ENCODE measurements at places on chromosomes 12 and 14.

DNA sequence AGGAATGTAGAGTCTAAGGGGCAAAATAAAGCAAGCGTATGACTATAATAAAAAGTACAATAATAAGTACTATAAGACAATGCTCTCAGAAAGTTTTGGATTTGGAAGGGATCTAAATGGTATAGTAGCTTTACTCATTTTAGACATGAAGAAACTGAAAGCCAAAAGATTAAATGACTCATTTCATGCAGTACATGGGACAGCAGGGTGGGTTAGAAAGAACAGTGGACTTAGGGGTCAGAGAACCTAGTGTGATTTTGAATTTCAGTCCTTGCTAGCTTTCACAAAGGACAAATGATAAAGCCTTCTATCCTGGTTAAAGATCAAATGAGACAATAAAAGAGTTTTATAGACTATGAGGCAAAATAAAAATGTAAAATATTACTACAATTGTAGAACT, 6.8 kb upstream of the LEMD3 start:
- no peak for DNase-seq

DNA sequence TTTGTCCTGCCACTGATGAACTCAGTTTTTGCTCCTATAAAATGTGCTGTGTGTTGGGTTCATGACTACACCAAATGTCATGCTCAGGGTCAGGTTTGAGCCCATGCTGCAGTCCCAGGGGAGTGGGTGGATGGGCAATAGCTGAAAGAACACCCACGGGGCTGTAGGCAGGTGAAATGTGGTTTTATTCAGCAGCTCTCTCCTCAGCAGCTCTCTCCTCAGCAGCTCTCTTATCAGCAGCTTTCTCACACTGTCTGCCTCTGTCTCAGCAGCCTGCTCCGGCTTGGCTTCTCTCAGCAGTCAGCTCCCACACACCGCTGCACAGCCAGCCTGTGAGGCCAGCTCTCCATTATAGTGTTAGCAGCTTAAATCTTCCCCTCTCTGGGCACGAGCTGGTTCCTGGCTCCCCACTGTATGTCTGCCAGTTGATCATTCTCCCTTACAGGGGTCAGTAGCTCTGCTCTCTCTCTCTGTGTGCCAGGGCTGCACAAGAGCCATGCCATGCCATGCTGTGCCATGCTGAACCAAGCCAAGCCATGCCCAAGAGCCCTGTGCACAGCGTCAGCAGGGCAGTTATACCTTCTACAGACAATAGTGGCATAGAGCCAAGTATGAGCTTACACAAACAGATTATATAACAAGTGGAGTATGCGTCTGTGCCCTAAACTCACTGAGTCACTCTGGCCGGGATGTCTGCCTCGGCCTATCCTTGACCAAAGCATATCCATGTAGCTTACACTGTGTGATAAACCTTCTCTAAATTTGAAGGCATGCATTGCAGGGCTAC, 303.3 kb upstream of the TMPO start:
- no peak for DNase-seq

GRCh38 chr12:125861299-125862281, 796.4 kb downstream of the AACS start:
- DNase-seq = no peak

- no peak for DNase-seq
Observed at GRCh38 chr12:46921764-46922133, 96.0 kb upstream of the SLC38A4 start.

- no peak for DNase-seq
Observed at GRCh38 chr12:64550755-64551154, 59.5 kb upstream of the RASSF3 start.

GRCh38 chr14:42228611-42229010, 621.9 kb downstream of the LRFN5 start:
- DNase-seq = no peak

GRCh38 chr12:90959538-90960139, 4.7 kb upstream of the CCER1 start:
- no peak for DNase-seq

DNA sequence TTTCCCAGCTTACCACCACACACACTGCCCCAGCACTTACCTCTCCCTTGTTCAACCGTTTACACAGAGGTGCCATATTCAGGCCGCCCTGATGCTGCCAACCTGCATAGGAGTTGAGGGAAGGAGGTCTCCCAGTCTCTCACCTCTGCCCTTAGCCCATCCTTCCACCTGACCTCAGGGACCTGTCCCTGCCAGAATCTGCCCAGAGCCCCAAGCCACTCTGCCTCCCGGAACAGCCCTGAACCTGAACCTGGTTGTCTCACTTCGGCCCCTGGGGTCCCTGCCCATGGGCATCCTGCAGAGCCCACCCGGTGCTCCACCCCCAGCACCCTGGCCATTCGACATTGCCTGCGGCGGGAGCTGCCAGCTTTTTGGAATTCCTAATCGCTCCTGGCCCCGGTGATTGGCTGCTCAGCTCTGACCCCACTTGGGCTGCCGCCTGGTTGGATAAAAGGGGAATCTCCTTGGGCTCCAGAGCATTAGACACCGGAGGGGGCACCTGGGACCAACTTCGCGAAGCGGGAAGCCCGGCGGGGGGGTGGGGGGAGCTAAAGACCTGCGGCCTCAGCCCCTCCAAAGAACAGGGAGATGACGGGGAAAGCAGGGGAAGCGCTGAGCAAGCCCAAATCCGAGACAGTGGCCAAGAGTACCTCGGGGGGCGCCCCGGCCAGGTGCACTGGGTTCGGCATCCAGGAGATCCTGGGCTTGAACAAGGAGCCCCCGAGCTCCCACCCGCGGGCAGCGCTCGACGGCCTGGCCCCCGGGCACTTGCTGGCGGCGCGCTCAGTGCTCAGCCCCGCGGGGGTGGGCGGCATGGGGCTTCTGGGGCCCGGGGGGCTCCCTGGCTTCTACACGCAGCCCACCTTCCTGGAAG, at the start of gene VSX2:
Gene VSX2 (plus strand): TSS at position 476 of the 874 bp plus-strand sequence. CDS start 113 bp downstream, at position 589.
- DNase-seq = no peak

DNA sequence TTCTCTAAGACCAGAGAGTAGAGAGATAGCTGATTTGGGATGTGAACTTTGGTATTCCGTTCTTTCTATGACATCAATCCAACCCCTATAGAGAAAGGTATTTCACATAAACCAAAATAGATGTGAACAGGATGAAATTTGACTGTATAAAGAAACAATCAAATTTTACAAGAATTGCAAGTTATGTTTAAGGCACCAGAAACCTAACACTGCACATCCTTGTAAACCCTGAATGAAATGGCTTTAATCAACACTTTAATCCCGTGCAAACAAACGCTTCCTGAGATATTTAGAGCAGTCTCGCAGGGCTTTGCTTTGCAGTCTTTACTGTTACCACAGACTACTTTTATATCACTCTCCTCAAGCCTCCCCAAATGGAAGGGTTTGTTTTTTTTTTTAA, 125.1 kb downstream of the APAF1 start:
- no peak for DNase-seq

GRCh38 chr12:6038160-6038559, 86.3 kb downstream of the VWF start:
- peak; percentile 18 for DNase-seq

- peak; percentile 53 for DNase-seq
Observed at GRCh38 chr14:100383727-100384158, 60.6 kb downstream of the SLC25A47 start.

DNA sequence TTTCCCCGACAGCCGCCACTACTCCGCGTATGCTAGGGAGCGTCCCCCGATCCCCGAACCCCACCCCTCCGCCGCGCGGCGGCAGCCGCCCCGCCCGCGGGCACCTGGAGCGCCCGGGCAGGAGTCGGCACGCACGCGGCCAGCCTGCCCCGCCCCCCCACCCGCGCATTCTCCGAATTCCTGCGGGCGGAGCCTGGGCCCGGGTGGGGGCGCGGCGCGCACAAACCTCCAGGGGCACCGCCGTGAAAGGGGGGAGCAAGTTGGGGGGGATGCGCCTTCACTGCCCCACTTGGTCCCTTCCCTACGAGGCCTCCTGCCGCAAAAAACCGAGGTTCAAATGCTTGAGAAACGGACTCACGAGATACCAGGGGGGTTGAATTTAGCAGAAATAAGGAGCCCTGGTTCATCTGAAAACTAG, 1.7 kb downstream of the AJUBA start:
- no peak for DNase-seq

DNA sequence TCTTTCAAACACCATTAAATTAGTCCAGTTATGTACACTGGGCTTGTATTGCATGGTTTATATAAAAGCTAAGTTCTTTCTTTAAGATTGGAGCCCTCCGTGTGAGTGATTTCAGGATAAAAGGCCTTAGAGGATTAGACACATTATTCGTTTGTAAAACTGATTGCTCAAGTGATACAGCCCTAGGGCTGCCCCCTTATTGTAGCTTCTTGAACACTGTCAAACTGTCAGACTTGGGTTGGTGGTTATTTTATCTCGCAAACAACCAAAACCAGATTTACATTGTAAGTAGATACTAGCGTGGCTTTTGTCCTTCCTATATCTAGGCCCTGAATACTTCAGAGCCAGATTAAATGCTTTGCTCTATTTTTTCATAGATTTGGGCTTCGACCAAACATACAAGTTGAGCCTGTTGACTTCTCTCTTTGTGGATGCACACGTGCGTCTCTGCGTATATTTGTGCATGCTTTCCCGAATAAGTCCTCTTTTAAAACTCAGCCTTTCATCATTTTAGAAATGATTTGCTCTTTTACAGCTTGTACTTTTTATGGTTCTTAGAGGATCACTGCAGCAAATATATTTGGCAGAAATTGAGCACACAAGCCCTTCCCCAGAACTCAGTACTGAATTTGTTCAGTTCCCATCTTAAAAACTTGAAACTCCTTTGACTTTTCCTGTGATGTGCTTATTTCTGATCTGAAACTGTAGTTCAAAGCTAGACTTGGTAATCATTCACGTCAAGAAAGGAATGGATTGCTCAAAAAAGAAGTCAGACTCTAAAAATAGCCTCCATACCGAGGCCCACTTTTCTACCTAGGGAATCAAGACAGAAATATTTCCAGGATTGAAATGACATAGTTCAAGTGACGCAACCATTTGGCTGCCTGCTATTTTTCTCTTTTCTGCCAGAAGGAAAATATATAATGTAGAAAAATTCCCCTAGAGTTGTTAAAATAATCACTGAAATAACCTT, 129.5 kb downstream of the ETV6 start:
- DNase-seq = no peak

- no peak for DNase-seq
Observed at GRCh38 chr12:46227616-46228015, 41.2 kb downstream of the SLC38A1 start.

DNA sequence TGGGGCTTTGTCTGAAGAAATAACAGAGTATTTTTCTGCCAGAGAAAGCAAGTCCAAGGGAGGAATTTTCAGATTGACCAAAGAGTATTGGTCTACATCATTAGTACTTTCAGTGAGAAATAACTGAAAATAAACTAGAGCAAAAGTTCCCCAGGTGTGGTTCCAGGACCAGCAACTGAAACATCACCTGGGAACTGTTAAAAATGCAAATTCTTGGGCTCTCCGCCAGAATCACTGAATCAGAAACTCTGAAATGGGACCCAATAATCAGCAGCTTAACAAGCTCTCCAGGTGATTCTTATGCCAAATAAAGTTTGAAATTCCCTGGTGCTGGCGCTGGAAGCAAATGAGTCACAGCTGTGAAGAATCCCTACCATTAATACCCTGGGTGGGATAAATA, 52.1 kb downstream of the EIF2S3B start:
- no peak for DNase-seq

DNA sequence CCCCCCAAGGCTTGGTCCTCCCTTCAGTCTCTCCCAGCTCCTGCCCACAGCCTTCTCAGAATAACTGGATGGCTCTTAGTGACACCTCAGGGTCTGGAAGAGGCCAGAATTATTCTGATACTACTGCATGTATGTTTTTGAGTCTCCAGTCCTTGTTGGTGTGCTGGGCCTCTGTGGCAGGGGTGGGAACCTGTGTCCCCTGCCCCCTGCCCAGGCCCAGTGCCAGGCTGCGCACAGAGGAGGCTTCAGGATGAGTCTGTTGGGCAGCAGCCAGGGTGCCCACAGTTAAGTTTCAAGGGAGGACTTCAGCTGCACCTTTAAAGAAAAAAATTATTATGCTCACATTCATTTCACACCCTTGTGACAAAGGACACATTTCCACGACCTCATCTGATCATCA, 348.3 kb downstream of the CACNA1C start:
- DNase-seq = no peak

- DNase-seq = no peak
Observed at GRCh38 chr12:79098530-79098929, 234.0 kb downstream of the SYT1 start.

GRCh38 chr14:94773655-94774343, 3.9 kb upstream of the GSC start:
- no peak for DNase-seq

GRCh38 chr12:50314636-50315312, 31.5 kb upstream of the LIMA1 start:
- DNase-seq = no peak

DNA sequence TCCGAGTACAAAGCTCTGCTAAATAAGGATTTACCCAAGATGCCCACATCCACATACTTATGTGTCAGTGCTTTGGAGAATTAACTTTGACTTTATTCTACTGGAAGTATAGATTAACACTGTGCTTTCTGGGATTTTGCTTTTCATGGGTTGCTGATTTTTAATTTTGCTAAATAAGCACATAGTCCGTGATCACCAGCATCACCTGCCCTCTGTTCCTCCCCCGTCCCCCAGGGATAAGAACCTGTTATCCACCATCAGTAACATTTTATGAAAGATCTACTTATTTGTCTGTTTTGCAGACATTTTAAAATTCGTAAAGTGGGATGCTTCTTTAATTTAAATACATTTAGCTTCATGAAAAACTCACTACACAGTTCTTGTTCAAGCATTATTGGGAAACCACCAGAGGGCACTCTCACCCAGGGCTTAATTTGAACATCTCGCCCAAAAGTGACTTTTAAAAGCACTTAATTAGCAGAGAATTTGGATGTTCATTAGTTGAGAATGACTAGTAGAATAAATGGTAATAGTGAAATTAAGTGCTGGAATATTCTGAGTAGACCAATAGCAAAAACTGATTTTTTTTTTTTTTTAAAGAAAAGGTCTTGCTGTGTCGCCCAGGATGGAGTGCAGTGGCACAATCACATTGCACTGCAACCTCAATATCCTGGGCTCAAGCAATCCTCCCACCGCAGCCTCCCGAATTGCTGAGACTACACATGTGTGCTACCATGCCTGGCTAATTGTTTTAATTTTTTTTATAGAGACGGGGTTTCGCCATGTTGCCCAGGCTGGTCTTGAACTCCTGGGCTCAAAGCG, 35.7 kb downstream of the MRPL42 start:
- DNase-seq = peak; percentile 48

GRCh38 chr12:39835517-39836489, 216.2 kb upstream of the ABCD2 start:
- no peak for DNase-seq

- no peak for DNase-seq
Observed at GRCh38 chr12:56804169-56804568, 41.0 kb downstream of the HSD17B6 start.

GRCh38 chr12:110744601-110745264, 2.0 kb upstream of the PPP1CC start:
- no peak for DNase-seq

DNA sequence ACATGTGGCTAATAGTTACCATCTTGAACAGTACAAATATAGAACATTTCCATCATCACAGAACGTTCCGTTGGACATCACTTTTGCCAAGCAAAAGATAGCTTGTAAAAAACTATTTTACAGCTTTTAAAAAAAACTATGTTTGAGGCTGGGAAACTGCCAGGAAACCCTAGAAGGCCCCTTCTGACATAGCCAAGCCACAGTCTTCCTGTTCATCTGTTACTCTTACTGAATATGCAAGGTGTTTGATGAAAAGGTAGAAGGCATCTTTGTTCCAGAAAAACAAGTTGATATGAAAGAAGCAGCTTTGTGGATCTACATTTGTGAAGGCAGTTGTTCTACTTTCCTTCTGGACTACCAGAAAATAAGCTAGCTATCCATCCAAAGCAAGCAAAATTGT, 23.6 kb upstream of the WNK1 start:
- DNase-seq = no peak

GRCh38 chr14:59265808-59266207, 77.3 kb downstream of the DAAM1 start:
- no peak for DNase-seq
